ENCODE measurements at places on chromosomes 12 and 14.

- DNase-seq, result no peak
Observed at GRCh38 chr12:93247313-93247991, 130.3 kb upstream of the NUDT4 start.

DNA sequence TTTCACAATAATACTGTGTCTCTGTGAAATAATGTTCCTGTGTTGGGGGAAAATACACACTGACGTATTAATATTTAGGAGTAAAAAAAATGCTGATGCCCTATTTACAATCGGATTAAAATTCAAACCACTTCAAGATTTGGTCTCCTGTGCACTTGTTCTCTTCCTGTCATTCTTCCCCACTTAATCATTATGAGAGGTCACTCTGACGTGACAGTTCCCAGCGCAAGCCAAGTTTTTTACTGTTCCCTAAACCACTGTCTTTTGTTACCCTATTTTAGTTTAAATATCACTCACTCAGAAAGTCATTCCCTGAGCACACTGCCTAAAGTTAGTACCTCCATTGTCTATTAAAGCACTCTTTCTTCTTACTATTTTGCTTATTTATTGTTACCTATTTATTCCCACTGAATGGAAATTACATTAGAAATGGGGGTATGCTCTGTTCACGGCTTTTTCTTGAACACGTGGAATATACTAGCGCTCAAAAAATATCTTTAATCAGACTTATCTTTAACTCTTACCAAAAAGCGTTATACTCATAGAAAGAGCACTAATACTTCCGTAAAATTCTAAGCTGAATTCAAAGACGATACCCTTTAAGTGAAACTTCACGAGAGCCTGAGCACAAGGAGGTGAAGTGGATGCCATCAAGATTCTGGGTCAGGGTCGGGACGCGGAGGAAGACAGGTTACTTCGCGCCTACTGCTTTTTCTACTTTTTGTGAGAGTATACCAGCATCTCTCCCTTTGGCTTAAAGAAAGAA is 670 bp upstream of the PSMA3 start:
- peak; percentile 86 for DNase-seq

DNA sequence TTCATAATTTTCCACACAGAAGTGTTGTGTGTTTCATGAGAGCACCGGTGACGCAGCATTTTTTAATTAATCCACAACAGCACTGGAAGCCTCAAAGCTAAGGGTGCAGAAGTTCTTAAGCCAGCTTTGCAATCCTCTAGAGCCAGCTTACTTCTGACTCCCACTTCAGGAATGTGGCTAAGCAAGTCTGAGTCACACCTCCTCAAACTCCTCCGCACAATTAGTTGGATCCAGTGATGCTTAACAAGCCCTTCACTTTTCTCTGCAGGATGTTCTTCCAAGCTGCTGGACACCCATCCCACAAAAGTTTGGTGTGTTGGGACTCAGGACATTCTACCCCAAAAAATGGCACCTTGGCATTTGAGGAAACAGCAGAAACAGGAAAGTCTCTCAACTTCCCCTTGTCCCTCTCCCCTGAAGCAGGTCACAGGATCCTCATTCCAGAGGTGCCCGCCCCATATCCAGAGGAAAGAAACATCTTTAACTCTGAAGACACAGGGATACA is 210.0 kb downstream of the PPM1H start:
- DNase-seq, result no peak

DNA sequence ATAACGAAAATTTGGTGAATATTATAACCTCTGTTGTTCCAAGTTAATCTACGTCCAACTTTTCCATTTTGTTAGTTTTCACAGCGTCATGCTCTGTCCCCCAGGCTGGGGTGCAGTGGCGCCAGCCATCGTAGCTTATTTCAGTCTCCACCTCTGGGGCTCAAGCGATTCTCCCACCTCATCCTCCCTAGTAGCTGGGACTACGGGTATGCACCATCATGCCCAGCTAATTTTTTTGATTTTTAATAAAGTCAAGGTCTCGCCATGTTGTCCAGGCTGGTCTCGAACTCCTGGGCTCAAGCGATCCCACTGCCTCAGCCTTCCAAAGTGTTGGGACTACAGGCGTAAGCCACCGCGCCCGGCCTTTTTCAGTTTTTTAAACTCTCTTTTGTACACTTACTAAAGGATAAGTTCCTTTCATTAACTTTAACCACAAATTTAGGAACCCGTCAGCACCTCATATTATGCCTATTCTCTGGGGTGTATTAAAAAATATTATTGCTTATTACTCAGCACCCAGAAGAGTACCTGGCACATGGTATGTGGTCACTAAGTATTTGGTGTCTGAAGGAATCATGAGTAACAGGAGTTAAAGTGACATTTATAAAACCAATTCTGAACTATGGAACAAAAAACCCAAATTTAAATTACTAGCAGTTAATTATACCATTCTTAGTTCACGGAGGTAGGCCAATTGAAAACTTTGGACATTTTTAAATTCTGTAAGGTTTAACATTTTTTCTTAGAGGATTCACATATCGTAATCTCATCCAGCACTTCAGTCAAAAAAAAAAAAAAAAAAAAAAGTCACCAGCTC is 925 bp upstream of the MIPOL1 start:
- DNase-seq, result no peak

DNA sequence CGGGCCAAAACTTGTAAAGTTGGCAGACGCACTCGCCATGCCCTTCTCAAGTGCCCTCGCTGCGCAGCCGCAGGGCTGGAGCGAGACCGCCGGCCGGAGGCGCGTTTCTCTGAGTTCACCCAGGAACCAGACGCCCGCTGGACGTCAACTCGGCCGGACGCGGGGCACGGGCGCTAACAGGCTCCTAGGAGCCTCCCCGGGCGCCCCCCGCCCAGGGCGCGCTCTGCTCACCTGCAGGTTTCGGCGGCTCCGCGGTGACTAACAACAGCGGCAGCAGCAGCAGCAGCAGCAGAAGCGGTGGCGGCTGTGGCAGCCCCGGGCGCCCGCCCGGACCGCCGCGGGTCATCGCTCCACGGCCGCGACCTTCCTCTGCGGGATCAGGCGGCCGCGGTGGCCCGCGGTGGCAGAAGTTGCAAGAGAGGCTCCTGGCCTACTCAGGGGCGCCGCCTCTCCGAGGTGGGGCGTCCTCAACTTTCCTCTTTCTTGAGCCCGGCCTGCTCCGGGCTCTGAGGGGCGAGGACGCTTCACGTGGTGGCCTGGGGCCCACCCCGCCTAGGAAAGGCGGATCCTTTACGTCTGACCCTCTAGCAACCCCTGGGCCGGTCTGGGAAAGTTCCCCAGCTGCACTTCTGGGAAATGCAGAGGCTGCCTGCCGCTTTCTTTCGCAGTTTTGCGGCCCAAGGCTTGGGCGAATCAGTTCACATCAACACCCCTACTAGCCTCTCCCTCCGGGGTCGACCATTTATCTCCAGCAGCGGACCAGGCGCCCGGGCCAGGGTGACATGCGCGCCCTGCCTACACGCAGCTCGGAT is at the start of gene PLBD1:
TSS of gene PLBD1 (minus strand) at position 533 of the 812 bp plus-strand sequence. CDS start at position 346, 187 bp downstream.
- DNase-seq, result no peak

Data from NCI-H524 treated with DMSO at 0.1 percent for 48 hours (cell line).